ENCODE measurements at places on chromosomes 11 and 22.
A peak's percentile ranks its signal among the peaks of the same experiment; 100 is the strongest.

- no peak for DNase-seq
Observed at GRCh38 chr11:520428-521176, 13.6 kb upstream of the RNH1 start.

DNA sequence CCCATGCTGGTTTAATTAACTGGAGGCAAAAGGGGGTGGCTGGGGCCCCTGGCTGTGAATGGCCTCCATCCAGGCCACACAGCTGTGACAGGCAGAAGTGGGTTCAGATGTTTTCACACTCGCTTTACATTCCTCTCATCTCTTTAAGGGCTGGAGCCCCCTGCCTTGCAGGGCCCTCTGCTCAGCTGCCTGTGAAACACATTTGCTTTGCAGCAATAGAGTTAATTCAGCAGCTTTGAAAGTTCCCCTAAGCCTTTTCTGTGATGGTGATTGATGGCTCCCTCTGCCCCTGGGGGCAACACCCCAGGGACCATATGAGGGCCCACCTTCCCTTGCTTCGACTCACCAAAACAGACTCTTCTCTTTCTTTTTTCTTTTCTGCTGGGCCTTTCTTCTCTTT is 139.3 kb downstream of the FEZ1 start:
- no peak for DNase-seq

GRCh38 chr22:49004484-49005399 is 822.9 kb downstream of the BRD1 start:
- DNase-seq = no peak

DNA sequence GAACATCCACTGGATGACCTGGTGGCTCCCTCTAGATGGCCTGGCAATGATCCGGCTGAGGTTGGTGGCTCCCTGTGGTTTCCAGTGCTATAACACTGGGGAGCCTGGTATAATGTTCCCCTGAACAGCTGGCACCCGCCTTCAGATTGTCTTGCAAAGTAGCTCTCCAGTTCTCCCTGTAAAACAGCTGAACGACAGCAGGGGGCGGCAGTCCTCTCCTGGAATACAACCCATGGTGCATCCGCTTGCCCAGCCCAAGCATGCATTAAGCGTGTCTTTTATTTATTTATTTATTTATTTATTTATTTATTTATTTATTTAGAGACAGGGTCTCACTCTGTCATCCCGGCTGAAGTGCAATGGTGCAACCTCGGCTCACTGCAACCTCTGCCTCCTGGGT is 258.9 kb downstream of the BUD13 start:
- DNase-seq = no peak

GRCh38 chr11:57324886-57325734 is at the start of gene TNKS1BP1:
TSS of gene TNKS1BP1 (minus strand) at chr11:57324952. CDS start at chr11:57321885, 3,067 bp downstream.
- DNase-seq = peak; percentile 98

All from NCI-H2171 (cell line).